ENCODE measurements at places on chromosomes 12 and 14.

DNA sequence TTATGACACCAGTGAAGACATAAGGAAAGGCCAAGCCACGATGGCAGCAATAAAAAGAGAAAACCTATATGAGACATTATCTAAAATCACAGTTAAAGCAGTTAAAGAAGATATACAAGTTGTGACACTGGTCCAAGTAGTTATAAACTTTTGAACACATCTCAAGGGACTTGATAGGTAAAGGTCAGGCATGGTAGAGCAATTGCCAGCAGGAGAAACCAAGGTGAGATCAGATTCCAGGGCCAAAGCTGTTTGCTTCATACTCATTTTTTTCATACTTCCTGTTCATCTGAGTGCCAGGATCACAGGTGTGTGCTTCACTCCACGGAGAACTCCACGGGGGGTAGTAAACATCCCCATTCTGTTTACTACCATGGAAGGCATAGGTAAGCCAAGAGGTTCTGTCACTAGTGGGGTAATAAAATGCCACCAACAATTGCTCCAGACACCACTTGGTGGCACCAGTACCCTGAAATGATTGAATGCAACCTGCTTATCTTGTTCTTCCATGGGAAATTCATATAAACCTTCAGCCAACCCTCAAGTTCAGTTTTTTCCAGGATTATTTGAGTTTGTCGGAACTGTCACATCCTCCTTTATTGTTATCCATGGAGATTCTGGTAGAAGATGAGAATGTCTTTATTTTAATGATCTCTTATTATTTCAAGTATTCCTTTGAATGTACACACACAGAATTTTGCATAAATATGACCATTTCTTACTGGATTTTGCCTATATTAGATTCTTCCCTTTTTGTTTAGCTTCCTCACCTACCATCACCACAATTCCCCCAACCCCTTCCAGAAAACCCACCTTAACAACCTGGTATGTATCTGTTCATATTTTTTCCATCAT lies 59.2 kb upstream of the TSPAN8 start:
- DNase-seq, result peak; percentile 65

DNA sequence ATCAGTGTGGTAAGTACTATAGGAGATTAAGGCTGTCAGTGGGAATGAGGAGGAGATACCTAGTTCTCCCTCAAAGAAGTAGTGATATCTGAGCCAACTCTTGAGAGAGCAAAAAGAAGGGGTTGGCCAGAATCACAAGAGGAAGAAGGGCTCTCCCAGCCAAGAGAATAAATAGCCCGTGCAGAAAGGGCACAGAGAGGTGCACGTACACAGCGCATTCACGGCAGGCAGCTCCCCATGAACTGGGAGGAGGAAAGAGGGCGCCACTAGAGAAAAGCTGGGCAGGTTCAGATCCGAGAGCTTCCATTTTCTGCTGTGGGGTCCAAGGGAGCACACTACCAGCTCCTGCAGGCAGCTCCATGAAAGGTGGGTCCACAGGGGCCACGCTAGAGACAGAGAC lies 59.9 kb downstream of the PPP2R5E start:
- no peak for DNase-seq

DNA sequence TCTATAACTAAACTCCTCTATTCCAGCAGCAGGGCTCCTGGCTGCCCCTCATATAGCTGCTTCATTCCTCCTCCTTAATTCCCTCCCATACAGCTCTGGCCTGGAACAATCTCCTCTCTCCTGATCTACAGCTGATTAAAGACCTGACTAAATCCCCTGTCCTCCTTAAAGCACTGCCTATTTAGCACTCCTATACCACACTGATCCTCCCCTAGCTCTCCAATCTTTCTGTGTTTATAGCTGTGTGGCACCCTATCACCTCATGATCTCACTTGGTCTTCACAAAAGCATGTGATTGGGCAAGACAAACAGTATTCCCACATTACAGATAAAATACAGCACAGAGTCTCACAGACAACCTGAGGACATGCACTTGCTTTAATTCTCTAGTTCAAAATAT lies 17.4 kb downstream of the FMNL3 start:
- no peak for DNase-seq

DNA sequence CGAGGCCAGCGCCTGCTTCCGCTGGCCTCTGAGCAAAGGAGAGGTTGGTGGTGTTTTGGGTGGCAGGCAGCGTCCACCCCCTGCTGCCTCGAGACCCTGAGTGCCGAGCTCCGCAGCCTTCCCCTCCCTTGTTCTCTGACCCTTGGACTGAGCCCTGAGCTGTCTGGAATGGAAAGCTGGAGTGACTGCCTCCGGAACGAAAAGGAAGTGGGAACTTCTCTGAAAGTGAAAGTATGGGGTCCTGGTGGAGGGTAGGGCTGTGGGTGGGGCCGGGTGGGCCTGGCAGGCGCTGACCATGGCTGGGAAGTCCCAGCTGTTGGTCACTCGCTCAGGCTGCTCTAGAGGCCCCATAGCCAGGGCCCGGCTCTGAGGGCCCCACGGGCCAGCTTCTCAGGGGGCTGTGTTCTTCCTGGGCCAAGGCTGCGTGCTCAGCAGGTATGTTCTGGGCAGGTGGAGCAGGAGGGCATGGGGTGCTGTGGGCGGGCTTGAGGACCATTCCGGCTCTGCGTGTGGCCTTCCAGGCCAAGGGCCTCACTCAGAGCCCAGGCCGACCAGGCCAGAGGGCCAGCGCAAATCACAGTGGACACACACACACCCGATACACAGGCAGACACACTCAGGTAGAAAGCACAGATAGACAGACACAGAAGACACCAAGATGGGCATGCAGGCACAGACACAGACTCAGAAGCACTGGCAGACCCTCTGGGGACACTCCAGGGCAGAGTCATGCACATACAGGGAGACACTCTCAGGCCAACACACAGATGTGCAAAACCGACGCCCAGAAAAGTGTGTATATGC lies at the start of gene EXOC3L4:
Gene EXOC3L4, plus strand, starts transcription at position 320 of the 804 bp plus-strand sequence. CDS start 5,495 bp downstream, outside the sequence.
- no peak for DNase-seq

DNA sequence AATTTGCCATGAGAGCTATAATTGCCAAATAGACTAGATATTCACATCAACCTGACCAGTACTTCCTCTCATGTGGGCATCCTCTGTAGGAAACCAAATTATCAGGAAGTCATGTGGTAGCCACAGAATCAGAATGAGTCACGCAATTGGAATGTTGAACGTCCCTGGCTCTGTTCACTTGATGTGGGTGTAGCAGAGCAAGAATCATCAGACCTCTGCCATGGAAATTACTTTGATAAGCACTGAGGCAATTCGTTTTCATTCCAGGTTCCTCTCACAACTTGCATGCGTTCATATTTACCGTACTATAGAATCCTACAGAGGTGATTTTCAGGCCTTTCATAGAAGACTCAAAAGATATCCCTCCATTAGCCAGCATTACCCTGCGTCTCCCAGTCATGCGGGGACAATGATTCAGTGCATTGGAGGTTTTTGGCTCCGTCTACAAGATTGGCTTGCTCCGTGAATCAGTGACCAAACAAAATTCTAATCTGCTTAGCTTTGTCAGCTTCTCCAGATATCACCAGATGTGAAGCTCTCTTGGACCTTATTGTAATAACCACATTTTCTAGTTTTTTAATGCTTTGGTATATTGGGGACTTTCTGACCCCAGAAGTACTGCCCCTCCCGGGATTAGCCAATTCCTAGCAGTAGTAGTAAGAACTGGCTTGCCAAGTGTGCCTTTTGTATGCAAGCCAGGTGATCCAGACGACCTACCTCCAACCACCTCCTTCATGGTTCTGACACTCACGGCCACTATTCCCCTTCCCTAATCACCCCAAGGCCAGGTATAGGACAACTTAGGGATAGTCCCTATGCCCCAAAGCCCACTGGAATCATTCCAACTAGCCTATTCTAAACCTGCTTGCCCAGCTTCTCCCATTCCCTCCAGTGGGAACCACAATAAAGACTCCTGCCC lies 133.4 kb downstream of the KICS2 start:
- DNase-seq, result peak; percentile 95

DNA sequence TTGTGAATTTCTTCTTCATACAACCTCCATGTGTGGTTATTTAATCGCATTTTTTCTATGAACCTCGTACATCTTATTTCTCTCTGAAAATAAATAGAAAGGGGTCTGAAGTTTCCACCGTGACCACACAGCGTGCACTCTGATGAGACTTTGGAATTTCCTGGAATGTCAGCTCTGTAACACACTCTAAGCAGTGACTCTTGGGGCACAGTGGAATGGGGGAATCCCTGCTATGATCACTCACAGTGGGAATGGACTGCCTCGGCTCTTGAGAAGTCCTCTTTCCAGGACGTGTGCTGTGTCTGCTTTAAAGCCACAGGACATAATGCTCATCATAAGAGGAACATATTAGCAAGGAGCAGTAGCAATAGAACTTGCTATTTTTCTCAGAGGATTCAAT lies 416.2 kb downstream of the EGLN3 start:
- peak; percentile 55 for DNase-seq

GRCh38 chr12:78566456-78566855 lies 298.1 kb upstream of the SYT1 start:
- DNase-seq, result no peak

- no peak for DNase-seq
Observed at GRCh38 chr14:68297039-68297438, 477.5 kb downstream of the RAD51B start.

DNA sequence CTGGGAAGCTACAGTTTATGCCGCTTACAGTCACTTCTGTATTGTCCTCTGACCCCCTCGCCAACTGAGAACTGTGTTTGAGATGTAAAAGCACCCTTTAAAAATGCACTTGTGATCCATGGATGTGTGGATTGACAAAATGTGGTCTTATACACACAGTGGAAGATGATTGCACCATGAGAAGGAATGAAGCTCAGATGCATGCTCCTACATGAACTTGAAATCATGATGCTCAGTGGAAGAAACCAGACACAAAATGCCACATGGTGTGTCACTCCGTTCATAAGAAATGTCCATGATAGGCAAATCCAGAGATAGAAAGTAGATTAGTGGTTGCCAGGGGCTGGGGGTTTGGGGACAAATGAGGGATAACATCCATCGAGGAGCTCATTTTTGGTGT lies 58.0 kb downstream of the PITPNM2 start:
- no peak for DNase-seq

Data from kidney glomerular epithelial cell (primary cell).